ENCODE measurements at places on chromosomes 2 and 18.

DNA sequence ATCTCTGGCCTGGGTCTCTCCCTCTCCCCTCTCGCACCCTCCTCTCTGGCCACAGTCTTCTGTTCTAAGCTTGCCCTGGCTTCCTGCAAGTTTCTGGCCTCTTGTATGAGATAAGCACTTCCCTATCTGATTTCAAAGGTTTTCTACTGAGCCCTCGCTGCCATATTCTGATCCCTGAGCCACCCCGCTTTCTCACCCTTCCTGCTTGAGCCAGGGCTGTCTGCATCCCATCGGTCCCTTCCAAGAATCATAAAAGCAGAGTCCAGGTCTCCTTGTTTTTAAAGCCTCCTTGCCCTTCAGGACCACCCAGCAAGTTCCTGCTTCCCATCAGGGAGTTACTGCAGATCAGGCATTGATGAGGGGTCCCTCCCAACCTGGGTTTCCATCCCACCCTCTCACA is 110.2 kb downstream of the PRKCE start:
- DNase-seq, result no peak

- peak; percentile 62 for DNase-seq
Measured at GRCh38 chr18:48777026-48777743, 173.6 kb downstream of the SMAD7 start.

DNA sequence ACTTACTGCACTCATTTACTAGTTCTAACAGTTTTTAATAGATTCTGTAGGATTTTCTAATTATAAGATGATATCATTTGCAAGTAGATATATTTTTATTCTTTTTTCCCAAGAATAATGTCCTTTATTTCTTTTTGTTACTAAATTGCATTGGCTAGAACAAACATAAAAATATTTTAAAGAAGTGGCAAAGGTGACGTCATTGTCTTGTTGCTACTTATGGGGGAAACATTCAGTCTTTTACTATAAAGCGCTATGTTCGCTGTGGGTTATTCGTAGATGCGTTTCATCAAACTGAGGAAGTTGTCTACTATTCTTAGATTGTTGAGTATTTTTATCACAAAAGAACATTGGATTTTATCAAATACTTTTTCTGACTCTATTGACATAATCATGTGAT is 765.2 kb upstream of the POU3F3 start:
- no peak for DNase-seq

GRCh38 chr2:42905341-42906110 is 113.1 kb upstream of the HAAO start:
- no peak for DNase-seq

GRCh38 chr2:224691563-224691962 is 24.6 kb downstream of the CCDC195 start:
- no peak for DNase-seq

DNA sequence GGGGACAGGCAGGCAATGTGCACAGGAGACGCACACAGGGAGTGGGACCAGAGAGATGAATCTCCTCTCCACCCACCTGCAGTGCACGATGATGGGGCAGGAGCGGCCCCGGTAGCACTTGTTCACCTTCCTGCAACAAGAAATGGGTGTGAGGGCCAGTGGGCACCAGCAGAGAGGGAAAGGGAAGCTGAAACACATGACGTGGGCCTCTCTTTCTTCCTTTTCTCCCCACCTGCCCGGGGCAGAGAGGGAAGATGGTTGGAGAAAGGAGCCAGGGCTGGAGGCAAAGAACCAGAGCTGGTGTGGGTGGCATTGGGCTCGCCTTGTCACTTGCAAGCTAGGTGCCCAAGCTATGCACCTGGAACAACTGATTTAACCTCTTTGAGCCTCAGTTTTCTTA is 12.2 kb downstream of the DNAJB2 start:
- no peak for DNase-seq

DNA sequence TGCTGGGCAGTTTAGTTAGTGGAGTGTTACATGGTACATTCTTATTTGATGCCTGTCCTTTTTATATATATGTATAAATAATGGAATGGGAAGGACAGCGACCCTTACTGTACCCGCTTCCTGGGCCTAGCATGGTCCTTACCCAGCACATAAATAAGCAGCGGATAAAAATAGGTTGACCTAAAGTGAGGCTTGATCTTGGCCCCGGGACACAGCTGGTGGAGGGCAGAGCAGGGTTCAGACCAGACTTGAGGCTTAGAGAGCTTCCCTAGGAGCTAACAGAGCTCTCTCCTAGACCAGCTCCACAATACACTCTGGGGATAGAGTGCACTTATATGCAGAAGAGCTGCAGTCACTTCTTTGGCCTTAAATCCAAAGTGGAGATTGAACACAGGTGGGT is 46.9 kb upstream of the RPL31 start:
- DNase-seq, result no peak

DNA sequence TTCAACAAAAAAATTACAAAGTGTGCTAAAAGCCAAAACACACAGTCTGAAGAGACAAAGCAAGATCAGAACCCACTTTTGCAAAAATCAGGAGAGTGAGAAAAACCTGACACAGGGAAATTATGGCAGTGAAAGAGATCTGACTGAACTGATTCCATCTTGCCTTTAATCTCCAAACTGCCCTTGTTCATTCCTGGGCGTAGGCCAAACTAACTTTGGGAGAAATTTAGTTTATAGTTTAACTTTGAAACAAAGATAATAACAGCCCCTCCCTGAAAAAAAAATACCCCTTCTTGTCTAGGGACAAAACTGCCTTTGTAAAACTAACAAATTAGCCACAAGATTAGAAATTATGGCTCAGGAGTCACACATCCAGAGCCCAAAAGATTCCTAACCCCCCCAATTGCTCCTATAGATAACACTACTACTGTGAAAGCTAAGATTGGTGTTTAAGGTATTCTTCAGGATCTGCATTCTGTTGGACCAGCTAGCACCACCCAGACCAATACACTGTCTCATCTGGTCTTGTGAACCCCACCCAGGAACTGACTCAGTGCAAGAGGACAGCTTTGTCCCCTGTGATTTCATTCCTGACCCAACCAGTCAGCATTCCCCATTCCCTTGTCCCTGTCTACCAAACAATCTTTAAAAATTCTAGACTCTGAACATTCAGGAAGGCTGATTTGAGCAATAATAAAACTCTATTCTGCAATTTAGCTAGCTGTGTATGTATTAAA is 226.1 kb upstream of the SH3BP4 start:
- no peak for DNase-seq

GRCh38 chr2:86056590-86057331 is 48.9 kb downstream of the POLR1A start:
- DNase-seq, result no peak

GRCh38 chr2:64327129-64327509 is 126.8 kb upstream of the LGALSL start:
- no peak for DNase-seq

DNA sequence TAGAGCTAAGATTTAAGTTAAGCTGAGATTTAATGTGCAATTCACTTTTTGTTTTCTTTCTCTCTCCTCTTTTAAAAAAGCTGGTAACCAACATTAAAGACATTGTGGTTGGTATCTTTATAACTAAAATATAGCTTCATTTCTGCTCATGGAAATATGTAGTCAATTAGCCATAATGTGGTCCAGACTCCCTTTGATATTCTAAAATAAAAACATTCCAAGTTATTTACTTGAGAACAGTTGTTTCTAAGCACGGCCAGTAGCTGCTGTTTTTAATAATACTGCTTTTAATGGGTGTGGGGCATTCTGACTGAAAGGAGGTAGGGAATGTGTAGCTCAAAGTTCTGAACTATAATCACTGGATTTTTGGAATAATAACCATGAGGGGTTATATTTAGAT is 183.3 kb upstream of the FBXO11 start:
- no peak for DNase-seq

- no peak for DNase-seq
Measured at GRCh38 chr18:57048859-57049258, 98.0 kb upstream of the BOD1L2 start.

DNA sequence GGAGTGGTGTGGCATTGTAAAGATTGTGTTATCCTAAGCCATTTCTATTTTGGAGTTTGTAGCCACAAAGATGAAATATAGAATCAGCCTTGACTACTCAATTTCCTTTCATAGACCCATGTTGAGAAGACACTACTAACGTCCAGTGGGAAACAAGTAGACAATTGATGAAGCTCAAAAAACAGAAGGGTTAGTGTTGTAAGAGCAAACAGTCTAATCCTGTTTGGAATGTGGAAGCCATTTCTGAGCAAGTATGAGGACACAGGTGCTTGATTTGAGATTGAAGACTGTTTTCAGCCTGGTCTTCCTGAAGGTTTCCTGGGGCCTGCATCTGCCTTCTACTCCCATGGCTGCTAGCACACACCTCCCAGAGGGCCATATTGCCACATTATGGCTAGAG is 29.1 kb downstream of the B3GNT2 start:
- DNase-seq, result no peak

DNA sequence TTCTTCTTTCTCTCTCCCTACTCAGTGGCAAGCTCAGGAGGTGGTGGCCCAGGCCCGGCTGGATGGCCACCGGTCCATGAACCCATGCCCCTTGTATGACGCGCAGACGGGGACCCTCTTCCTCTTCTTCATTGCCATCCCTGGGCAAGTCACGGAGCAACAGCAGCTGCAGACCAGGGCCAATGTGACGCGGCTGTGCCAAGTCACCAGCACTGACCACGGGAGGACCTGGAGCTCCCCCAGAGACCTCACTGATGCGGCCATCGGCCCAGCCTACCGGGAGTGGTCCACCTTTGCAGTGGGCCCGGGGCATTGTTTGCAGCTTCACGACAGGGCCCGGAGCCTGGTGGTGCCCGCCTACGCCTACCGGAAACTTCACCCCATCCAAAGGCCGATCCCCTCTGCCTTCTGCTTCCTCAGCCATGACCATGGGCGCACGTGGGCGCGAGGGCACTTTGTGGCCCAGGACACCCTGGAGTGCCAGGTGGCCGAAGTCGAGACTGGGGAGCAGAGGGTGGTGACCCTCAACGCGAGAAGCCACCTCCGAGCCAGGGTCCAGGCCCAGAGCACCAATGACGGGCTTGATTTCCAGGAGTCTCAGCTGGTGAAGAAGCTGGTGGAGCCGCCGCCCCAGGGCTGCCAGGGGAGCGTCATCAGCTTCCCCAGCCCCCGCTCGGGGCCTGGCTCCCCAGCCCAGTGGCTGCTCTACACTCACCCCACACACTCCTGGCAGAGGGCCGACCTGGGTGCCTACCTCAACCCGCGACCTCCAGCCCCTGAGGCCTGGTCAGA is 1.8 kb downstream of the NEU2 start:
- DNase-seq, result no peak

DNA sequence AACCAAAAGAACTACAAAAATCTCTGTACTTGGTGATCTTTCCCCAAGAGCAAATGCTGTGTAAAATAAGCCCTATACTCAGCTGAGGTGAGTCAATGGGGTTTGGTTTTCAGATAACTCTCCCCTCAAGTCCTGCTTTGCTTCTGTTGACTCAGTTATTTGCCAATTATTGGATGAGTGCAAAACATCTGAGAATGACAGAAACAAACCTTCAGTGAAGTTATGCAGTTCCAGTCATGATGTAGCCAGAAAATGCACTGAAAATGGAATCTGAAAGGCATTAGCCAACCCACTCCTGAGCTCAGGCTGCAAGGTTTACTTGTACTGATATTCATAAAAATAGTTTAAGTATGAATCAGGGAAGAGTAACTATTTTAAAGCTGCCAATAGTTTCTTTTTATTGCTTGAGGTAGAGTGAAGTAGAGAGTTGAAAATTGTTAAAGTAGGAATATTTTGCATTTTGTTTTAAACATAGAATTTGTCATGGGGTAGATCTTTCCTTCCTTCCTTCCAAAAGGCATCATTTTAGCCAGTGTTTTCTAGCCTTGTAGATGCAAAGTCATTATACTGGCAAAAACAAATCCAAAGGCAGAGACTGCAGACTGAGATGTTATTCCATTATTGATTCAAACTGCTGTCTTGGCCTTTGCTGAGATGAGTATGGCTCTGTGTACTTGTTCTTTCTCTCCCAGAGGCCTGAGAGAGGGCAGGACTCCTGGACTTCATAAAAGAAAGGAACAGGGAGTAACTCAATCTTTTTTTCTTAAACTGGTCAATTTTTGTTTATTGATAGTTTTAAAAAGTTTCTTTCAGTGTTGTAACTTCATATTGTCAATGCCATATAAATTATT is 215.3 kb downstream of the RND3 start:
- no peak for DNase-seq

DNA sequence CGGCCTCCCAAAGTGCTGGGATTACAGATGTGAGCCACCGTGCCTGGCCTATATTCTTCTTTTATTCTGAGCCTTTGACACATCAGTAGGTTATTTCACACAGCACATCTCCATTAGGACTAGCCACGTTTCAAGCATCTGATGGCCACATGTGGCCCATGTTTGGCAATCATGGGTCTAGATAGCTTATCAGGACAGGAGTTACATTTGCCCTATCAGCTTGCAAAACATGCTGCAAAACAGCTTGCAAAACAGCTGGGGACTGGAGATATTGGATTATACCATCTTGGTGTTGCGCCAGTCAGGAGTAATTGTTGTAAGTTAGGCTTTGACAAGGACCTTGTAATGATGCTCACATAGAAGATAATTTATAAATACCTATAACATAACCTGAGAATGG is 94.9 kb downstream of the GBX2 start:
- DNase-seq, result no peak

GRCh38 chr18:25341831-25342230 is 10.1 kb downstream of the ZNF521 start:
- no peak for DNase-seq

DNA sequence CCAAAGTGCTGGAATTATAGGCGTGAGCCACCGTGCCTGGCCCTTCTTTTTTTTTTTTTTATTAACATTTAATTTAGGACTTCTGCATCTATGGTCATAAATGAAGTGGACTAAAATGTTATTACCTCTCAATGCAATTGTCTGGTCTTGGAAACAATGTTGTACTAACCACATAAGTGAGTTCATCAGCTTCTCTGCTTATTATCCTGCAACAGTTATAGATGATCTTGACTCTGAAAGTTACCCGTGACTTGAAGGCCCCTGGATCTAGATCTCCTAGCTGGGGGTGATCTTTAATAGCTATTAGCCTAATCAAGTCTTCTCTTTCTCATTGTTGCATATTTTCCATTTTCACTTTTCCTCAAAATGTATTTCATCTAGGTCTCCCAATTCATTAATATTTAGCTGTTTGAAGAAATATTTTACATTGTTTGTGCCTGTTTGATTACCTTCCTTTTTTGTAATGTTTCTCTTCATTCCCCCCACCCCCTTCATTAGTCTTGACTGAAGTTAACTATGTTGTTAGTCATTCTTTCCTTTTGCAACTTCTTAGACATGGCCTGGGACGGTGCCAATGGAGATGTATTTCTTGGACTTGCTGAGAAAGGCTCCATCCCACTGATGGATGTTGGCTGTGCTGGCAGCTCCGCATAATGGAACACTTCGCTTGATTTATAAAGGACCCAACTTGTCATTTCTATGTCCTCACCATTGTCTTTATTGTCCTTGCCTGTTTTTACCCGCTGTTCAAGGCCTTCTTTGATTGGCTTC is 141.6 kb upstream of the RIOK3 start:
- DNase-seq, result no peak

GRCh38 chr18:26442126-26442525 is 106.2 kb downstream of the KCTD1 start:
- no peak for DNase-seq

GRCh38 chr2:217396165-217396564 is 536.3 kb upstream of the TNP1 start:
- no peak for DNase-seq

All from effector CD4-positive, alpha-beta T cell (primary cell).